Activated naive CD4-positive, alpha-beta T cell (primary cell): ENCODE measurements at places on chromosomes 12 and 14.

DNA sequence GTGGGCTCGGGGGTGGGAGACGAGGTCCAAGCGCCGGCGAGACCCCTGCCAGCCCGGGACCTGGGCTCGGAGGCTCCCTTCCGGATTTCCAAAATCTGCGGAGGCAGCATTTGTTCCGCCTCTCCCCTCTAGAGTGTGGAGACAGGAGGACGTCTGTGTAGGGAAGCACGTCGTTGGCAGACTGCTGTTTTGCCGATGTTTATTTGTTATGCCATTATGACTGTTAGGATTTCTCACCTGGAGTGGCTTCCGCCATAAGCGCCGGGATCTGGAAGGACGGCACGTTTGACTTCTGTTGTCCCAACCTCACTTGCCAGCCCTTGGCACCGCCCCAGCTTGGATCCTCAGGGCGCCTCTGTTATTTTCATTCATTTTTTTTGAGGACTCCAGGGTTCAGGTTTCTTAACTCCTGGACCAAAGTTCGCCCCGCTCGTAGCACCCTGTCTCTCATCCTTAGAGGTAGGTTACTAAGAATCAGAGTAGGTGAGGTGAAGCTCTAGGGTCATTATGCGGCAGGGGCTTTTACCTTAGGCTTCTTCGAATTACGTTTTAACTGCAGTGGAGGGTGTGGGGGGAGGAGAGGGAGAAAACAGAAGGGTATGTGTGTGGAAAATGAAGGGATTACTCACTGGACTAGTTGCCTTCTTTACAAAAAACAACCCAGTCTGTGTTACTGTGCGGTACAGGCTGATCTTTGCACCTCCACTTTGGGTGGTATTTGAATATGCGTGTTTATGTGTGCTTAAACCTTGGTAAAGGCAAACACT, 547 bp upstream of the PYGL start:
- no peak for DNase-seq

- no peak for DNase-seq
These were observed 18.8 kb upstream of the WDR20 start for GRCh38 chr14:102120888-102121287.

DNA sequence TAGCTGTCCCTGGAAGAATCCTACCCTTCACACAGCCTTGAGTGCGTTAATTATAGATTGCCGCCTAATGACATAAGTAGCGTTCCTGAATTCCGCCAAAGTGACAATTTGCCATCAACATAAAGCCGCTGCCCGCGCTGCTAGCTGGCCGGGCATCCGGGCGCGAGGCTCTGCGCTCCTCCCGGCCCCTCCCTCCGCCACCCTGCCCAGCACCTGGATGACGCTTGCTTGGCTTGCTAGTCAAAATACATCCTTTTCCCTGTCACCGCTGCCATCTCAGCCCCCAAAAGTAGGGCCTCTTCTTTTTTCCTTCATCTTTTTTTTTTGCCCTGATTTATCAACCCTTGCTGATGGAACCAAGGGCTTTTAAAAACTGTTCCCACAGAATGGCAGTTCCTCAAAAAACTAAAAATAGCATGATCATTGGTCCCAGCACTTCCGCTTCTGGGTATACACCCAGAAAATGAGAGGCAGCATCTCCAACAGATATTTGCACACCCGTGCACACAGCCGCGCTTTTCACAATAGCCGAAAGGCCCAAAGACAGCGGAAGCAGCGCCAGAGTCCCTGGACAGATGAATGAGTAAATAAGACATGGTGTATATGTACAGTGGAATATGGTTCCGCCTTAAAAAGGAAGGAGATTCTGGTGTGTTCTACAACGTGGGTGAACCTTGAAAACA, 235.2 kb downstream of the BCL11B start:
- no peak for DNase-seq

DNA sequence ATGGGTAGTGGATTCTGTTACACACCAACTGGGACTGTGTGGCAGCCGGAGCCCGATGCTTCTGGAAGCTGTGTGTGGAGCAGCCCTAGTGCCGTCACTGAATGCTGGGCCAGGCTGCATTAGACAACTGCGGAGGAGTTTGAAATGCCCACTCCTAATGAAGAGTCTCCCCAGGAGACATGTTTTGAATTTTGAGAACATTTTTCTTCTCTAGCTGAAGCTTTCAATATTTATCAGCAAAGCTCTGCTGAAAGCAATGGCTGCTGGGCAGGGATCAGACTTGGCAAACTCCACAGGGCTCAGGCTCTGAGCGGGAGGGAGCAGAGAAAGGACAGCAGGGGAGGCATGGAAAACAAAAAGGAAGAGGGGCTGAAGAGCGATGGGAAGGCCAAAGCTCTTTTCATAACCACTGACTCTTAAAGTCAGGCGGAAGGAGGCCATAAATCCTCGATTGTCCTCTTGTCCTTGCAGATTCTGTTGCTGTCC, 189.1 kb downstream of the MON2 start:
- DNase-seq: no peak

GRCh38 chr12:109020796-109021380, at the start of gene SVOP:
Gene SVOP, minus strand, starts transcription at chr12:109021068. Its CDS starts 200 bp downstream, at chr12:109020868.
- DNase-seq: no peak

- DNase-seq: no peak
These were observed 138.7 kb downstream of the PHLDA1 start for GRCh38 chr12:75892731-75893408.

DNA sequence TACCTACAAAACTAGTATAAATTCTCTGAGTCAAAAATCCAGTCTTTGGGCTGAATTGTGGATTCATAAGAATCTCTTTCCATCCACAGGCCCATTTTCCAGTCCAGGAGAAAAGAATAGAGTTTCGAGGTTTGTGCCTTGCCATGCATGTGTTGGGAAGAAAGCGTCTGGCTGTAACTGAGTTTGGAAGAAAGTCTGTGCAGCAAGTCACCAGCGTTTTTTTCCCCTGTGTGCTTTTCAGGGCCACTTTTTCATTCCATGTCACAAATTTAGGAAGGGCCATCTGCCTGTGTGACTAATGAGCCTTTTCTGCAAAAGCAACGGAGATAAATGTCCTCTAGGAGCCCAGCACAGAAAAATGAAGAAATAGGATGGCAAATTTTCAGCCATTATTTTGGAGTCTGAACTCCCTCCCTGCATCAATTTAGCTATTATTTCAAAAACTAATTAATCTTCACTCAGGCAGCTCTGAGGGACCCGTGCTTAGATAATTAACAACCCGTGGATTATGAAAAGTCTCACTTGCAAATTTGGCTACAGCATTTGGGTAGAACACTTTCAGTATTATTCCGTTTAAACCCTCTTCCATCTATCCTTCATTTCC, 261.5 kb downstream of the SUDS3 start:
- no peak for DNase-seq

DNA sequence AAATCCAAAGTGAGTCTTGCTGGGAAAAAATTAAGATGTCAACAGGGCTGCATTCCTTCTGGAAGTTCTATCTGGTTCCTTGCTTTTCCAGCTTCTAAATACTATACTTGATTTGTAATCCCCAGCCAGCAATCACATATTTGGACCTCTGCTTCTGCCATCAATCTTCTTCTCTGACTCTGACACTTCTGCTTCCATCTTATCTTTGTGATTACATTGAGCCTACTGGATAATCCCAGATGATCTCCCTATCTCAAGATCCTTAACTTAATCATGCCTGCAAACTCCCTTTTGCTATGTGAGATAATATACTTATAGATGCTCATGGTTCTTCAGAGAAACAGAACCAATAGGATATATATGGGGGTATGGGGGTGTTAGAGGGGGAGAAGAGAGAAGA, 49.9 kb upstream of the ZDHHC17 start:
- no peak for DNase-seq

DNA sequence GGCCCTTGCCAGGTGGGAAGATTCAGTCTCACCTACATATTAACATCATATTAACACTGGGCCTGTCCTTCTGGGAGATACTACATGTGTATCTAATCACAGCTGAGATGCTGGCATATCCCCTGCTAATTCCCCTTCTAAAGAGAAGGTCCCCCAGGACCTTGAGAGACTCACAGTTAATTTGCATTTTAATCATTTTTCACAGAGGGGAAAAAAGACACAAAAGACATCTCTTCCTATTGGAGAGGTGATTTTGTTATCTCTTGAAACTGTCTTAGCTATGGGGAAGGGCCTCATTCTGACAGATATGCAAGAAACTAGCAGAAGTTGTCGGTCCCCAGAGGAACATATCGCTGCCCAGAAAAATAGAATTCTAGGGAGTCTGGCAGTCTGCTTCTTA, 7.5 kb downstream of the C14orf132 start:
- DNase-seq: no peak

DNA sequence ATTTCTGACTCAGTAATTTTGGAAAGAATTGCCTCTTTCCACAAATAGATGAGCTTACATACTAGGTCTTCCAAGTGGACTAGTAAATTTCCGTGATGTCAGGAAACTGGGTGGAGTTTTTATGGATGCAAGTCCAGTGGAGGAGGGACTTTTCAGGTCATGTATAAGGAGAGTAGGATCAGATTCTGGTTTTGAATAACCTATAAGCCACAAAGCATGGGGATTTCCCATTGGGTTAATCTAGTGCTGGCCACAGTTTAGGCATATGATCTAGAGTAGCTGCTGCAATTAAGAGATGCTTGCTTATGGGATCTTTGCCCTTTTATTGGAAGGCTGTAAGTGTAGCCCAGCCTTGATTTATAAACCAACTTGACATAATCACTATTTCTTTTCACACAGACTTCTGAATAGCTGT, 33.8 kb downstream of the STK38L start:
- DNase-seq: no peak

DNA sequence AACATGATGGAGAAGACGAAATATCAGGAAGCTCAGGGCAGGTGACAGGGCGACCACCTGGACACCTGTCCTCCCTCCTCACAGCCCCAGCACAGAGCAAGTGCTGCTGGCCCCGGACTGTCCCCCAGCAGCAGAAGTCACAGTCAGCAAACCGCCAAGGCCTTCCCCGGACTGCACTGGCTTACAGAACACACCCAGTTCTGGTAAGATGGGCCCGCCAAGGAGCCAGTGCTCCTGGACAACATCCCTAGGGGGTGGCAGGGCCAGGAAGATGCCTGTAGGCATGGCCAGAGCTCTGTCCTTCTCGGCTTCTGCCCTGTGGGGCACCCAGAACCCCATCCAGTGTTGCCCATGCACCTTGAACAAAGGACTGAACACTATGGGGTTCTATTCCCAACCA, 77.9 kb downstream of the BCL11B start:
- no peak for DNase-seq
